T-cell (primary cell): ENCODE measurements at places on chromosomes 5 and 9.

DNA sequence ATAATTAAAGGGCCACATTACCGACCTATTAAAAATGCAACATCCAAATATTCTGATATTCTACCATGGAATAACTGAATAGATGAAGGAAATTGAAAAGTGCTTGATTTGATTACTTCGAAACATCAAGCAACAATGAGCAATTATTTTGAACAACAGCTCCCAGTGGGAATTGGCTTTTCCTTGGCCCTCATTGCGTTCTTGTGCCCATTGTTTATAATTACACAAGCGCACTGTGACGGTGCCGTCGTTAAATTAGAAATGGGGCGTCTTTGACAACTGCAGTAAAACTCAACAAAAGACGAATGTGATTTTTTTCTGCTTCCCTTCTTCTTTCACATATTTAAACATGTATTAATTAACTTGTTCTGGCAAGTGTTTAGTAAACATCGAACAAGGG is 61.6 kb downstream of the CDH6 start:
- DNase-seq: no peak
- no peaks in the 10 kb centered on the region for H3K36me3 ChIP-seq
- H3K27ac ChIP-seq: no peak overlapping the region
- H3K4me1 ChIP-seq: no peaks in the 10 kb centered on the region
- H3K27me3 ChIP-seq: no peaks in the 10 kb centered on the region
- no peak overlapping the region for H3K4me3 ChIP-seq

GRCh38 chr9:83299094-83299493 is 236.2 kb upstream of the RASEF start:
- no peak for DNase-seq
- H3K27me3 ChIP-seq: no peaks in the 10 kb centered on the region
- H3K36me3 ChIP-seq: no peaks in the 10 kb centered on the region
- H3K4me1 ChIP-seq: no peaks in the 10 kb centered on the region
- H3K27ac ChIP-seq: no peak overlapping the region

- H3K36me3 ChIP-seq: no peaks in the 10 kb centered on the region
- H3K27me3 ChIP-seq: no peaks in the 10 kb centered on the region
- no peak overlapping the region for H3K27ac ChIP-seq
- no peak for DNase-seq
- no peaks in the 10 kb centered on the region for H3K4me1 ChIP-seq
These were observed 248.5 kb upstream of the TUT7 start for GRCh38 chr9:86602715-86603114.

GRCh38 chr5:29568028-29568427 is 1625.5 kb upstream of the CDH6 start:
- no peak overlapping the region for H3K27ac ChIP-seq
- no peaks in the 10 kb centered on the region for H3K4me1 ChIP-seq
- no peak for DNase-seq
- no peaks in the 10 kb centered on the region for H3K27me3 ChIP-seq
- no peak overlapping the region for H3K4me3 ChIP-seq
- no peaks in the 10 kb centered on the region for H3K36me3 ChIP-seq

- H3K4me1 ChIP-seq: peaks cover 10% of the 10 kb centered on the region
- H3K36me3 ChIP-seq: peaks cover 32% of the 10 kb centered on the region
- H3K4me3 ChIP-seq: no peak overlapping the region
- H3K27ac ChIP-seq: no peak overlapping the region
- no peaks in the 10 kb centered on the region for H3K27me3 ChIP-seq
- no peak for DNase-seq
These were observed 54.3 kb downstream of the OTULIN start for GRCh38 chr5:14718778-14719177.

DNA sequence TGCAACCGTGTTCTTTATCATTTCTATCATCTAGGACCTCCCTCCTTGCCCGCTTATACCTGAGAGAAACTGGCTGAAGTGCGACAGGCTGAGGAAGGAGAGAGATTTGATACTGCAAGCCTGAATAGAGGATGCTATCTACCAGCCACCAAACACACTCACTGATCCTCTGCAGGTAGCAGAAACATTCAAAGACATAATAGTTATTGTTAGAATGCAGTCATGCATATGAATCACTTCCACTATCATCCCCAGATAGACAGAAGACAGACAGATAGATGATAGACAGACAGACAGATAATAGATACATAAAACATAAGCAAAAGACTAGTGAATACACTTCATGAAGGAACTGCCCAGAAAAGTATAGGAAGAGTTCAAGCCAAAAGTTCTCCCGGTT is 32.9 kb downstream of the FAM81B start:
- no peaks in the 10 kb centered on the region for H3K4me1 ChIP-seq
- H3K27me3 ChIP-seq: peaks cover 2% of the 10 kb centered on the region
- no peak for DNase-seq
- no peak overlapping the region for H3K4me3 ChIP-seq

GRCh38 chr5:110398951-110399350 is 327.5 kb downstream of the TMEM232 start:
- no peaks in the 10 kb centered on the region for H3K36me3 ChIP-seq
- no peak for DNase-seq
- H3K4me3 ChIP-seq: no peak overlapping the region
- H3K4me1 ChIP-seq: no peaks in the 10 kb centered on the region
- H3K27me3 ChIP-seq: no peaks in the 10 kb centered on the region

- DNase-seq: no peak
- no peaks in the 10 kb centered on the region for H3K36me3 ChIP-seq
- no peaks in the 10 kb centered on the region for H3K4me1 ChIP-seq
- no peak overlapping the region for H3K4me3 ChIP-seq
These were observed 17.6 kb upstream of the NDST1 start for GRCh38 chr5:150490296-150490669.

DNA sequence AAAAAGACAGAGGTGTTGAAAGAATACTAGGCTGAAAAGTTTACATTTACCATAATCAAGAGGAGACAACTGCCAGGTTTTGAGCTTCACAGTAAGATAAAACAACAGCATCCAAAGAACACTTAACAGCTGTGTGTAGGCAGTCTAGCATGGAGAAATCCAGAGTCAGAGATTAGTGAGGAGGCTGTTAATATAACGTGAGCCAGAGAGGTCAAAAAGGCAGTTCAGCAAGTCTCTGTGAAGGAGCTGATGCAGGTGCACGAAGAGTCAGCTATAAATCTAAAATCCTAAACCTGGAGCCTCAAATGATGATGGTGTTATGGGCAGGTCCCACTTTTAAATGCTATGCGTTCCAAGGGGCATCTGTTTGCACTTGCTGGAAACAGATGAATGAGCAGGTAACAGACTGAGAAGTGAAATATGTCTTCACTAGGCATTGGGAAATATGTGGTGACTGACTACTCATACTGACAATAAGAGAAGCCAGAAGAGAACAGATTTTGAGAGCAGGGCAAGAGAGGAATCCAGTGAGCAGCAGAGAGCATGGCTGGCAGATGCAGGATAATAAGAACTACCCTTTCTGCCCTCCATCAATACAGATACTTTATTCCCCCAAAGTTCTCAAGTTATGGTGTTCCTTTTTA is 8.7 kb downstream of the APTX start:
- H3K27ac ChIP-seq: no peak overlapping the region

- no peaks in the 10 kb centered on the region for H3K27me3 ChIP-seq
- DNase-seq: no peak
- no peaks in the 10 kb centered on the region for H3K4me1 ChIP-seq
- no peaks in the 10 kb centered on the region for H3K36me3 ChIP-seq
- no peak overlapping the region for H3K27ac ChIP-seq
These were observed 25.7 kb upstream of the PPP3R2 start for GRCh38 chr9:101620452-101620851.

- no peaks in the 10 kb centered on the region for H3K36me3 ChIP-seq
- H3K27me3 ChIP-seq: no peaks in the 10 kb centered on the region
- H3K27ac ChIP-seq: no peak overlapping the region
- no peak overlapping the region for H3K4me3 ChIP-seq
- H3K4me1 ChIP-seq: no peaks in the 10 kb centered on the region
- DNase-seq: no peak
These were observed 412.7 kb downstream of the PIK3R1 start for GRCh38 chr5:68628082-68628814.

DNA sequence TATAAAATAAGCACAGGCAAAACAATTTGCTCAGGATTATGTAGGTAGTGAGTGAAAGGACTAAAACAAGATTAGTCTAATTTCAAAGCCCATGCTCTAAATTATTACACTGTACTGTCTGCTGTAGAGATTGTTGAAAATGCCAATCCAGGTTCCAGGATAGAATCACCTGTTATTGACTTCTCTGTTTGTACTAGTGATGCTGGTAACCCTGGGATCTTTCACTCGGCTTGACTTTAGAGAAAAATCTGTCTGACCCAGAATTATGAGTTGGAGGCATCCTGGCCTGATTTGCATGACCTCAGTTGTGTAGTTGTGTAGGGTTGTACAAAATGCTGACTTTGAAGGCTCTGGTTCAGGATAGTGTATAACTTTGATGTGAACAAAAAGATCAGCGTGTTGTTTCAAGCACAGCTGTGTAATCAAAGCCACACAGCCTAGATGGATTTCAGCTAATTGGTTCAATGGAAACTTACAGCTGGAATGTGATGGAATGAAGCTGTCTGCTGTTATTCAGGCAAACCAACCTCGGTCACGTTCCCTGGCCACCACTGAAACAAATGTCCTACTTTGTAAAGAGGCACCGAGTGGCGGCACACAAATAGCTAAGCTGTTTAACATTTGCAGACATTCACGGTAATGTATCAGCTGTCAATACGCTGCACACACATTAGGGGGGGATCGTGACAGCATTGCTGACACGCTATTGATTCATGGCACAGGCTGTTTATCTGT is 340.3 kb downstream of the KCTD16 start:
- no peaks in the 10 kb centered on the region for H3K27me3 ChIP-seq
- H3K27ac ChIP-seq: no peak overlapping the region
- H3K4me1 ChIP-seq: no peaks in the 10 kb centered on the region
- H3K4me3 ChIP-seq: no peak overlapping the region
- no peak for DNase-seq
- H3K36me3 ChIP-seq: no peaks in the 10 kb centered on the region

DNA sequence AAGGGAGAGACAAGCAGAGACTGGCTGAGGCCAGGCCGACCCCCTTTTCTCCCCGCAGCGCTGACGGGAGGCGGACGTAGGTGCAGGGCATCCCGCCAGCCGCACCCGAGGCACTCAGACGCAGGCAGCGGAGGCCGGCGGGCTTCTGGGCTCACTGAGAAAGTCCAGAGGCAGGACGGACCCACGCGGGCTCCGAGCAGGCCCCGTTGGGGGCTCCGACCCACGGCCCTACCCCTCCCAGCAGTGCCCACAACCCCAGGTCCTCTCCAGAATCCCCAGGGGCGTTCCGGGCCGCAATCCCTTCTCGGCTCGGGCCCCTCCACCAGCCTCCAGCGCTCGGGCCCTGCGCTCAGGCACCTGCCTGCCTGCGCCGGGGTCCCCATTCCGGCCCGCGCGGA is 543 bp downstream of the MTMR12 start:
- DNase-seq: peak; percentile 11
- peaks cover 31% of the 10 kb centered on the region for H3K4me1 ChIP-seq
- peak overlapping the region; percentile 90 for H3K4me3 ChIP-seq
- no peaks in the 10 kb centered on the region for H3K27me3 ChIP-seq
- no peaks in the 10 kb centered on the region for H3K36me3 ChIP-seq
- H3K27ac ChIP-seq: peak overlapping the region; percentile 75

- no peak for DNase-seq
- H3K27me3 ChIP-seq: no peaks in the 10 kb centered on the region
- no peaks in the 10 kb centered on the region for H3K36me3 ChIP-seq
- no peaks in the 10 kb centered on the region for H3K4me1 ChIP-seq
- no peak overlapping the region for H3K4me3 ChIP-seq
These were observed 26.9 kb downstream of the INVS start for GRCh38 chr9:100125910-100126309.

- H3K27ac ChIP-seq: no peak overlapping the region
- no peak overlapping the region for H3K4me3 ChIP-seq
- H3K27me3 ChIP-seq: no peaks in the 10 kb centered on the region
- DNase-seq: no peak
These were observed 99.5 kb downstream of the AOPEP start for GRCh38 chr9:94826044-94826443.

DNA sequence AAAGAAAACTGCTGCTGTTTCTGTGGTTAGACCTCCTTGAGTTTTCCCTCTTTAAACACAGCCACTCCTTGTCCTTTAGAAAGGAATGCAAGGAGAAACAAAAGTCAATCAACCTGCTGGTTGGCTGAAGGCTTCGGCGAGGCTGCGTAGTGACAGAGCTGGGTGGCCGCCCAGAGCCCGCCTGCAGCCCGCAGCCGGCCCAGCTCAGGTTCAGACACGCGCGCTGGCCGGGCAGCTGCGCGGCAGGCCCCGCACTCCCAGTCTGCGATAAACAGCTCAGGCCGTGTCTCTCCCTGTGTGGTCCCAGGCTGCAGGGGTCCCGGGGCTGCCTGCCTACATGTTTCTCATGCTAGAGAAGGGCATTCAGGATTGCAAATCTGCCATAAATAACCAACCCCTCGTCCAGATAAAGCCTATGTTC is 115.4 kb downstream of the HSD17B3 start:
- H3K36me3 ChIP-seq: no peaks in the 10 kb centered on the region
- H3K27ac ChIP-seq: no peak overlapping the region
- DNase-seq: no peak
- H3K4me1 ChIP-seq: no peaks in the 10 kb centered on the region
- no peak overlapping the region for H3K4me3 ChIP-seq

- peaks cover 37% of the 10 kb centered on the region for H3K4me1 ChIP-seq
- no peaks in the 10 kb centered on the region for H3K27me3 ChIP-seq
- DNase-seq: peak; percentile 19
These were observed at the start of gene ADAM19 for GRCh38 chr5:157575381-157576020. Gene ADAM19 (minus strand): TSS chr5:157575775. CDS start chr5:157575696, 79 bp downstream.

DNA sequence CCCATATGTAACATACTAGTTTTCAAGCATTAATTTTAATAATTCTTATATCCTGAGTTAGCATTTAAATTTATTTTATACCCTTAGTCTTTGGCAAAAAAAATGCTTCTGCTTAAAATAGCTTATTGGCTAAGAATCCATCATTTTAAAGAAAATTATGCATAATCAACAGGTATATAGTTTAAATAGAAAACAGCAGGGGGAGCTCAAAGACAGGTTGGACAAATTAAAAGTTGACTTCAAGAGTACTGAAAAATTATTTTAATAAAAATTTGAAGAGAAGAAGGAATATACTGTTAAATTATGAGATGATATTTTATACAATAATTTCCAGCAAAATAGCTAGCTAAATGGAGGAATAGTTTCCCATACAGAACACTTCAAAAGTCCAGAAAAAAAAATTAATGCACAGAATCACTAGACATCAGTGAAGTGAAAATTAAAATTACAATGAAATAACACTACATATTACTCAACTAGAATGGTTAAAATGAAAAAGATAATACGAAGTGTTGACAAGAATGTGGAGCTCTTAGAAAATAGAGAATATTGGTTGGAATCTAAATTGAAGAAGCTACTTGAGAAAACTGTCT is 387.1 kb downstream of the PDE4D start:
- DNase-seq: no peak
- no peaks in the 10 kb centered on the region for H3K4me1 ChIP-seq
- no peaks in the 10 kb centered on the region for H3K27me3 ChIP-seq
- H3K27ac ChIP-seq: no peak overlapping the region
- H3K4me3 ChIP-seq: no peak overlapping the region
